Mammary epithelial cell (primary cell): ENCODE measurements at places on chromosomes 5 and 9. TPM values are rescaled to one million over a fixed set of nuclear protein-coding genes. Genes with fewer than 3 reads are reported as not detected.
A peak's percentile ranks its signal among the peaks of the same experiment; 100 is the strongest.

DNA sequence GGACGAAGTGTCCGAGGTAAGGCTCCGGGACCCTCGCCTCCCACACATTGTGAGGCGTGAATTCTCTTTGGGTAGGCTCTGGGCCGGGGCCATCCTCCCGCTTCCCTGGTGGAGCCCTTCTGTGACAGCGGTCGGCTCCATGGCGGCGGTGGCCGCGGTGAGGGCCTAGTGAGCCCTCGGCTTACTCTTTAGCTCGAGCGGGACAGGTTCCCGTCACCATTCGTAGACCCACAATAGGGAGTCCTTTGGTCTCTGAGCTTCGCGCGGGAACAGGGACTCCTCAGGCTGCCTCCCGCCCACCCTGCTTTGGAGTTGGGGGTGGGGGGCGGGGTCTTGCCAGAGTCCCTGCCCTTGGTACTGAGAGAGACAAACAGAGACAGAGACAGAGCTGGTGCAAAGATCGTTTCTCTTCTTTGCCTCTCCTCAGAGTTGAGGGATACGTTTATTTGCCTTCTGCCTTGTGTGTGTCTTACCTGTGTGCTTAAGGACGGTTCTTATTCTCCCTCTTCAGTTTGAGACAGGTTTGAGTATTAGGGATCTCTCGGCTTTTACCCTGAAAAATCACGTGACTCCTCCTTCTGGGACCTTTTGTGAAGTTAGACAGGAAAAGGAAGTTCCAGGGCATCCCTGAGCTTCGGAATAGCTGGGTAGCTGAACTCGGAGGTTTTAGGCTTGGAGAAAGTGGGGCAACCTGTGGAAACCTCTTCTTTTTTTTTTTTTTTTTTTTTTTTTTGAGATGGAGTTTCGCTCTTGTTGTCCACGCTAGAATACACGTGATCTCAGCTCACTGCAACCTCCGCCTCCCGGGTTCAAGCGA, 833 bp downstream of the ANKHD1 start:
- DNase-seq: peak; percentile 63

DNA sequence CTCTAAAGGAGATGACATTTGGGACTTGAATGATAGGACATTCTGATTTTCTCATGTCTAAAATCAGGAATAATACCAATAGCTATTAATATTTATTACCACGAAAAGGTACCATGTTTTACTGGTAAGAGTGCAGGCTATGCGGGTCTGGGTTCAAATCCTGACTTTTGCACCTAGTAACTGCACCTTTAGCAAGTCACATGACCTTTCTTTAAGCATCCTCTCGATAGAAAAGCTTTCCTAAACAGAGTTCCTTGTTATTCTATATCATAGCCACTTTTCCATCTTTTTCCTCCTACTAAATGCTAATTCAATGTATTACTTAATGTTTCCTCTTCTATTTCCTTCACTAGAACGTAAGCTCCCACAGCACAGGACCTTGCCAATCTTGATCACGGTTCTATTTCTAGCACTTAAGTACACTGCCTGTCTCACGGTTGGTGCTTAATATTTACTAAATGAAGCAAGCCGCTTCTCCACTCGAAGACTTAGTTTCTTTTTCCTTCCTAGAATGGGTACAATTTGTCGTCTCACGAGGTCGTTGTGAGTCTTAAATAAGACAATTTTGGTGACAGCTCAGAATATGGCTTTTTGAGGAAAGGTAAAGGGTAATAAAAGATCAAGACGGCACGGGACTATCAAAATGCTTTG, 816 bp downstream of the RBM18 start:
- DNase-seq: peak; percentile 6

- DNase-seq: peak; percentile 96
These were observed 23.3 kb upstream of the MGAT1 start for GRCh38 chr5:180825768-180826525.

GRCh38 chr9:128550770-128551656, 1.4 kb upstream of the SPTAN1 start:
- DNase-seq: peak; percentile 27

DNA sequence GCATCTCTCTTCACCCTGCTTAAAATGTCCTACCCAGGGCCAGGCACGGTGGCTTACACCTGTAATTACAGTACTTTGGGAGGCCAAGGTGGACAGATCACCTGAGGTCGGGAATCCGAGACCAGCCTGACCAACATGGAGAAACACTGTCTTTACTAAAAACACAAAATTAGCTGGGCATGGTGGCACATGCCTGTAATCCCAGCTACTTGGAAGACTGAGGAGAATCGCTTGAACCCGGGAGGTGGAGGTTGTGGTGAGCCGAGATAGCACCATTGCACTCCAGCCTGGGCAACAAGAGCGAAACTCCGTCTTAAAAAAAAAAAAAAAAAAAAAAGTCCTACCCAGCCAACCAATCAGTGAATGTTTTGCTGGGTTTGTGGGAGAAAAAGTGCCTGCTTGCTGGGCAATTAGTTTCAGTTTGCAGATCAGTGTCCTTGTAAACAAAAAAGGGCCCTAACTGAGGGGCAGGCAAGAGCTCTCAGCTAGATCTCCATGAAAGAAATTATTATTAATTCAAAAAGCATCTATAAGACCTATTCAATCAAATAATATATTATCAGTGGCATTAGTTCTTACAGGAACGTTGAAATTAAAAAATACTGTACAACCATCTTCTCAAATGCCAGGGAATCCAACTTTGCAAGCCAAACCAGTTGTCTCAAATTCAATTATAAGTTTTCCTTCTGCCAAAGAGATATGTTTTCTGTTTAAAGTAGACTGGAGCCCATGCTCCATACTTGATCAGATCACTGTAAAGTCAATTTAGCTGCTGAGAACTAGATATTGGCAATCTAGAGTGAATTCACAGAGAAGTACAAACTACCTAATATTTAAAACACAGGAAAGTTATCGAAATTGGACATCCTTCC, 3.9 kb downstream of the MEGF9 start:
- peak; percentile 73 for DNase-seq

Gene ADAMTS13
- total RNA-seq: 2.0 TPM

Gene C9orf153
- not detected in 2 replicates for total RNA-seq

Gene ADAMTSL1
- 0.33 TPM for total RNA-seq

Gene LVRN
- total RNA-seq: not detected

Gene FABP6
- not detected for total RNA-seq

Gene HMGCS1
- 58.7 and 218 TPM in 2 replicates for total RNA-seq
